Upper lobe of left lung (tissue), 6 donors: ENCODE measurements at places on chromosomes 13 and 19. TPM values are rescaled to one million over a fixed set of nuclear protein-coding genes. Genes with fewer than 3 reads are reported as not detected.

The LYPD3 gene
- 0.29 TPM for total RNA-seq

The PSG11 gene
- not detected for total RNA-seq

The NOTCH3 gene
- total RNA-seq: 54.5 TPM

The KISS1R gene
- total RNA-seq: not detected

The PODNL1 gene
- total RNA-seq: 3.1 TPM

The PSG1 gene
- not detected for total RNA-seq

The HRC gene
- not detected for total RNA-seq

The C19orf33 gene
- total RNA-seq: 251 TPM

The NKPD1 gene
- 0.07 TPM for total RNA-seq

The HNRNPM gene
- total RNA-seq: 156 TPM

The EHD2 gene
- 426 TPM for total RNA-seq

The NLRP7 gene
- total RNA-seq: 0.07 TPM

The ZNF221 gene
- total RNA-seq: 3.2 TPM

The TMEM221 gene
- not detected for total RNA-seq

The VAV1 gene
- total RNA-seq: 18.6 TPM

The PVR gene
- 43.0 TPM for total RNA-seq

The LHB gene
- 0.77 TPM for total RNA-seq

The CPB2 gene
- total RNA-seq: 2.1 TPM

The RFPL4AL1 gene
- not detected for total RNA-seq

The MEIS3 gene
- total RNA-seq: 1.7 TPM

The LHFPL6 gene
- total RNA-seq: 22.2 TPM

The PRX gene
- 51.3 TPM for total RNA-seq

The TYROBP gene
- total RNA-seq: 203 TPM

The FXYD7 gene
- not detected for total RNA-seq

The KCNRG gene
- total RNA-seq: 12.6 TPM

The ZNF85 gene
- total RNA-seq: 8.1 TPM

The CLDN10 gene
- 1.6 TPM for total RNA-seq

The C19orf67 gene
- total RNA-seq: not detected

The CADM4 gene
- total RNA-seq: 7.3 TPM

The SHISA7 gene
- total RNA-seq: not detected
